ENCODE measurements at places on chromosomes 6 and 20.

DNA sequence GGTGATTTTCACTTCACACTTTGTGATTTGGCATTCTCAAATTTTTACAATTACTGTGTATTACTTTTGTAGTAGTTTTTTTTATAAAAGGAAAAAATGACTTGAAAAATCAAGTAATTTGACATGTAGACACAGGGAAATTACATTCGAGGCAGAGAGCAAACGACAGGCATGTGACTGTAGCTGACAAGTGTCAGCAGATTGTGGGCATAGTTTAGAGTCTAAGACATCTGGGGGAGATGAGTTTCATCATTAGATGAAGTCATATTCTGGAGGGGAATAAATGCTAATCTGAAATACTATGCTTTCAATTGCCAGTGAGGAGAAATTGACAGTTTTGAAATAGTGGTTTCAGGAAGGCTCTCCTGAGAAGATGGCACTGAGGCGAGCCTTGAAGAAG lies 126.0 kb downstream of the MTHFD1L start:
- DNase-seq = no peak

GRCh38 chr6:161056451-161056850 lies 64.9 kb downstream of the MAP3K4 start:
- DNase-seq = no peak

DNA sequence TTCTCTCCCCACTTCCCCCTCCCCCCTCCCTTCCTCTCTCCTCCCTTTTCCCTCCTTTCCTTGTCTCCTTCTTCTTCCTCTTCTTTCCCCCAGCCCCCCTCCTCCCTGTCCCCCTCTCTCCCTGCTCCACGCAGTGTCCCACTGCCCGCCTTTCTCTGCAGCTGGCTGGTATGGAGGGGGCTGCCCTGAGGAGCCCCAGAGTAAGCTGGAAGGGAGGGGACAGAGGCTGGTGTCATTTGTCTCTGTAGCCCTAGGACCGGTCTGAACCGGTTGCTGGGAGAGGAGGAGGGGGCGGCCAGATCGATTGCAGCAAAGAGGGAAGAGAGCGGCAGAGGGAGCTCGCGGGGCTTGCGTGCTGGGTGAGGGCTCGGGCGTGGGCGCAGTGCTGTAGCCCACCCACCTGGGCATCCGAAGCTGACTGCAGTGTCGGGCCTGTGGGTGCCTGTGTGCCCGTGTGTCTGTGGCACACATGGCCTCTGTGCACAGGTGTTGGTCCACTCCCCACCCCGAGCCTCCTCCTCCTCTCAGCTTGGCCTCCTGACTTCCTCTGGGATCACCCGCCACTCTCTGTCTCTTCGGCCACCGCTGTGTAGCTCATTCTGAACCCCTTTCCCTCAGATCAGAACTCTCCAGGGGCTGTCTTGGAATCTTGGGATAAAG lies 50.6 kb downstream of the SRC start:
- DNase-seq = peak; percentile 46

GRCh38 chr20:57478176-57478575 lies 46.8 kb downstream of the CTCFL start:
- DNase-seq = no peak

GRCh38 chr6:151213352-151213751 lies 26.4 kb upstream of the AKAP12 start:
- DNase-seq = no peak

GRCh38 chr20:44014807-44015732 lies 100.4 kb downstream of the TOX2 start:
- no peak for DNase-seq

GRCh38 chr6:29694637-29695036 lies 13.7 kb upstream of the ZFP57 start:
- DNase-seq = no peak

DNA sequence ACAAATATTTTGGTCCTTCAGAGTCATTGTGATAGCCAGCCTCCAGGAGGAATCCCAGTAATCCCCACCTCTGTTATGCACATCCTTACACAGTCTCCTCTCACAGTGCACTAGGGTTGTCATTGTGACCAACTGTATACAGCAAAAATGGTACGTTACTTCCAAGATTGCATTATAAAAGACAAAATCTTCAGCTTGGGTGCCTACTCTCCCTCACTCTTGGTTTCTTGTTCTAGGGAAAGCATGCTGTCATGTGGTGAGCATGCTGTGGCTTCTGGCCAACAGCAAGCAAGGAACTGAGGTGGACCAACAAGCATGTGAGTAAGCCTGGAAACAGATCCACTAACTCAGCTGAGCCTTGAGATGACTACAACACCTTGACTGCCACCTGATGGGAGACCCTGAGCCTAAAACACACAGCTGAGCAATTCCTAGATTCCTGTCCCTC lies 130.1 kb upstream of the DST start:
- DNase-seq = no peak

- no peak for DNase-seq
Observed at GRCh38 chr6:108781419-108782100, 66.7 kb upstream of the ARMC2 start.

DNA sequence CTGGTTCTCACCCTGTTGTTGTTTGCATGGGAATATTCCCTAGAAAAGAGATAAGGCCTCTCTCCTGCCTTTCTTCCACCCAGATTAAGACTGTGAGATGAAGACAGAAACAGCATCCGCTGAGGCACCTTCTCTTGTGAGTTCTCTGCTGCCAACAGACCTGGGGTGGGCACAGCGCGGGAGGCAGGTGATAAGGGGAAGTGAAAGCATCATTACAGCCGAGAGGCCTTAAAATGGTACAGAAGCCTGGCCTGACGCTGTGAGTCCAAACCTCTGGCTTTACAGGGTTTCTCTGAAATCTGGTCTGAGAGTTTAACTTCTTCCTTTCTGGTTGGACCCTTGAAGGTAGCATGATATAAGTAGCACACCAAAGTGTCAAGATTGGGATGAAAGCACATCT lies 21.0 kb upstream of the IYD start:
- no peak for DNase-seq

DNA sequence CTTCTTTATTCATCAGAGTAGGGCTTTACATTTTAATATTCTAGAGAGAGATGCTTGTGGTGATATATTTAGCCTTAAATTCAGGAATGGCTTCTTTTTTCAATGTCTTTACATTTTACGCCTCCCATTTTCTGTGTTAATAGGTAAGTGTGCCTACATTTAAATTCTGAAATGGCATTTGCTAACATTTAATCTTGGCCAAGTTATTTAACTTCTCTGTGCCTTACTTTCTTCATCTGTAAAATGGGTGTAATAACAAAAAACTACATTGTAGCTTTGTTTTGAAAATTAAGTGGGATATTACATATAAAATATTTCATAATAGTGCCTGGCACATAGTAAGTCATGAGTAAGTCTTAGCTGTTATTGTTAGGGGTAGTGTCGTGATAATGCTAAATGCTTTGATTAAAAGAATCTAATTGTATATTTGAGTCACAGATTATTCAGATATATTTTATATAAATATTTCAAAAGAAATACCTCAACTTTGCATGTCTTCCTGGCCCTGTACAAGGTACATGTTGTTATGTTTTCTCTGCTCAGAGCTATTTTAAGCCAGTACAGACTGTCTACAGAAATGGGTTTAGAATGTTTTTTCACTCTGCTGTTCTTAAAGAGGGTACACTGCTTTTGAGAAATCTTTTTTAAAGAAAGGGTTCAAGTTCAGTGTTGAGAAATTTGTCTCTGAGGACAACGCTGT lies 18.8 kb downstream of the CARMIL1 start:
- no peak for DNase-seq

- DNase-seq = no peak
Observed at GRCh38 chr20:35542990-35543389, 1.1 kb downstream of the ERGIC3 start.

- DNase-seq = no peak
Observed at GRCh38 chr6:28425944-28426541, 17.2 kb downstream of the ZSCAN23 start.

- no peak for DNase-seq
Observed at GRCh38 chr6:133301835-133302234, 60.7 kb downstream of the EYA4 start.

DNA sequence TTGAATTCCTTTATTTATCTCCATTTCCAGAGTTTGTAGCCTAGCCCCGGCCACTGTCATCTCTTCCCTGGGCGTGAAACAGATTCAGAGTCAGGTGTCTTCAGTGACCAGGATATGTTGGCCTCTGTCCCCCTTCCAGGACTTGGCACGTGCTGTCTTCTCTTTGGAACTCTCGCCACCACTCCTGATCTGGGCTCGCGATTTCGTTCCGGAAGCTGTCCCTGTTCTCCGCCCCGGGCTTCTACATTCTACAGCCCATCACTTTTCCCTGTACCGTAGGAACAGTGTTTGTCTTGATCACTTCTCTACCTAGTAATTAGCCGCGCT lies 739 bp downstream of the GSS start:
- DNase-seq = no peak

DNA sequence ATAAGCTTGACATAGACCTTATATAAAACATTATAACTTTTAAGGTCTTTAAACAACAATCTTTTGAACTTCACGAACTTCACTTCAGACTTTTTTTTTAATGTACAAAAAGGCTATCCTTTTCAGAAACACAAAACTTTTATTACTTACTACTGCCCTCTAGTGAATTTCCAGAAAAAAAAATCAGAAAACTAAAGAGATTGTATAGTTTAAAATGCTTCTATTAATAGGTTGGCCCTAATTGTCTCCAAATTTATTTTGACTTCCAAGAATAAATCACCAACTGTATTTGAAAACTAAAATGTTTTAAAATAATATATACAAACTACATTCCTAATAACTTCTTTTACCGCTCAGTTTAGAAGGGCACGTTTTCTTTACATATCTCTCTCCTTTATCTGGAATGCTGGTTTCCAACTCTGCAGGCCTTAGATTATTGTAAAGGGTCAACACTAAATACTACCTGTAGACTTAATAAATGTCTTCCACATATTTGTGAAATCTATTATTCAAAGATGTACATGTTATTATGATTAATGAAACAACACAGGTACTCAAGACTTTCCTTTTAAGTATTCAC lies 66.8 kb downstream of the LMBRD1 start:
- DNase-seq = no peak

- DNase-seq = no peak
Observed at GRCh38 chr6:79802657-79803300, 144.6 kb downstream of the ELOVL4 start.

DNA sequence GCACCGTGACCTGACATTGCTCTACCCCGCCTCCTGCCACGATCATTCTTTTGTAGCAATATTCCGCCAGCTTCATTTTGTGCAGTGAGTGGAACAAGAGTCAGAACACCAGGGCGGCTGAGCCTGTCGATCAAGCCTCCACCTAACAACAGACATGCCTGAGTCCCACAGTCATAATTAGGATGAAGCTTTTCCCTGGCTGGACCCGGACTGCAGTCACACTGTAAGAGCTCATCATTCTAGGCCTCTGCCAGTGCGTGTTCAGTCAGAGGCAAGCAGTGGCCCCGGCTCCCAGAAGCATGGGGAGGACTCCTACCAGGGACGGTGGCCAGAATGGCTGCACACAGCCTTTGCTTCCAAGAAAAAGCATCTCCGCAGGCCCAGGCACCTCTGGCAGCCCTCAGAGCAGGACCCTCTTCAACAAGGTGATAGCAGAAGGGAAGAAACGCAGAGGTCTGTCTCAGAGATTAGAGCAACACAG lies 23.2 kb upstream of the UNC93A start:
- DNase-seq = no peak

DNA sequence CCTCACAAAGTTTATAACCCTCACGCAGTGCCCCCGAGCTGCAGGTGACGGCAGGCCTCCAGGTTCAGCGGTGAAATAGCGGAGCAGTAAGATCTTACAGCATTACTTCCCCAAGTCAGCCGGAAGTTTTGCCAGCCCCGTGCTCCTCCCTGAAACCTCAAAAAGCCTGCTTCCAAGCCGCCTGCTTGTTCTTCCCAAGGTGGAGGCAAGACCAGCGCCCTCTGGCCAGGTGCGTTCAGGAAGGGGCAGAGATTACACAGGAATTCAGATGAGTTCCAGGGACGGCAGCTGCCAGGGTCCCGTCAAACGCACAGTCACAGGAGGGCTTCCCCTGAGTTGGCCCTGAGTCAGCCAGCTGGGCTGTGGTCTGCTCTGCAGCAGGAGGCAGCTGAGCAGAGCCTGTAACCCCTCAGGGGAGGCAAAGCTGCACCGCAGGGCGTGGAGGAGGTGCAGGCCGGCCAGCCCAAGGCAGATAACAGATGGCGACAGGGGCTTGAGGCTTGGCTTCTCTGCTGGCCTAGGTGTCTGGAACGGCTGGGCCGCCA lies 124.1 kb upstream of the RPS6KA2 start:
- DNase-seq = no peak

Measured in right lobe of liver (tissue), 6 donors.